ENCODE measurements at places on chromosomes 3 and 15. TPM values are rescaled to one million over a fixed set of nuclear protein-coding genes. Genes with fewer than 3 reads are reported as not detected.

Gene PLA2G4D
- not detected for total RNA-seq

Gene CD200R1
- not detected for total RNA-seq

Gene GOLGA8K
- total RNA-seq = not detected

Gene TKT
- total RNA-seq = 367 TPM

Gene CELF6
- not detected for total RNA-seq

DNA sequence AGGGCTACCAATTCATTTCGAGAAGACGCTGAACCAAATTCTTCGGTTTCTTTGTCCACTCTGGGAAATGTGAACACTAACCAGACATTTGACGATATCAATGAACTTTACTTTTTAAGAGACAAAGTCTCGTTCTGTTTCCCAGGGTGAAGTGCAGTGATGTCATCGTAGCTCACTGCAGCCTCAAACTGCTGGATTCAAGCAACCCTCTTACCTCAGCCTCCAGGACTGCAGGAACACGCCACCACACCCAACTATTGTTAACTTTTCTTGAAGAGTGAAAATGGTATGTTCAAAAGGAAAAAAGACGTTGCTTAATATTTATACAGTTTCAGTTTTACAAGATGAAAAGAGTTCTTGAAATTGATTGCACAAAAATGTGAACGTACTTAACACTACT lies 30.6 kb downstream of the MB21D2 start:
- peak overlapping the region; percentile 94 for H3K27ac ChIP-seq
- DNase-seq = no peak
- H3K36me3 ChIP-seq = peaks cover 23% of the 10 kb centered on the region
- H3K27me3 ChIP-seq = no peaks in the 10 kb centered on the region

GRCh38 chr3:14950274-14950673 lies 2.9 kb downstream of the NR2C2 start:
- H3K4me1 ChIP-seq = peaks cover 32% of the 10 kb centered on the region
- H3K27ac ChIP-seq = no peak overlapping the region
- H3K27me3 ChIP-seq = peaks cover 2% of the 10 kb centered on the region
- no peak for DNase-seq

- no peak overlapping the region for H3K4me3 ChIP-seq
- no peaks in the 10 kb centered on the region for H3K36me3 ChIP-seq
- DNase-seq = no peak
- no peaks in the 10 kb centered on the region for H3K27me3 ChIP-seq
These were observed 180.5 kb downstream of the RSL24D1 start for GRCh38 chr15:55016225-55016624.

DNA sequence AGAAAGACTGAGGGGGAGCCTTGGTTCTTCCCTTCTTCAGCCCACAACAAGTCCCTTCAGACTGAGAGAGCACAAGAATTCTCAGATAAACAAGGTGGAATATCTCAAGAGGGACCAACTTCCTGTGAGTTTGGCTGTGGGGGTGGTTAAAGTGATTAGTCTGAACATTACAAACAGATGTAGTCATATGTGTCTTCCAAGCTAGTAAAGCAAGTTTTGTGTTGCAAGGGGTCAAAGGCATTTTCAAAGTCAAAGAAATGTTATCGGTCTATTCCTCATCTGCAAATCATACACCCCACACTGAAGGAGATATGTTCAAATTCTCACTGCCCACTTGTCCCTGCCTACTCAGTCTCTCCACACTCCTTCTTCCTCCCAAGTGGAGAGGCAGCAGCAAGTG lies 242.5 kb downstream of the FAM43A start:
- peaks cover 37% of the 10 kb centered on the region for H3K4me1 ChIP-seq
- peaks cover 19% of the 10 kb centered on the region for H3K27me3 ChIP-seq
- H3K27ac ChIP-seq = no peak overlapping the region
- no peaks in the 10 kb centered on the region for H3K36me3 ChIP-seq
- no peak overlapping the region for H3K4me3 ChIP-seq

DNA sequence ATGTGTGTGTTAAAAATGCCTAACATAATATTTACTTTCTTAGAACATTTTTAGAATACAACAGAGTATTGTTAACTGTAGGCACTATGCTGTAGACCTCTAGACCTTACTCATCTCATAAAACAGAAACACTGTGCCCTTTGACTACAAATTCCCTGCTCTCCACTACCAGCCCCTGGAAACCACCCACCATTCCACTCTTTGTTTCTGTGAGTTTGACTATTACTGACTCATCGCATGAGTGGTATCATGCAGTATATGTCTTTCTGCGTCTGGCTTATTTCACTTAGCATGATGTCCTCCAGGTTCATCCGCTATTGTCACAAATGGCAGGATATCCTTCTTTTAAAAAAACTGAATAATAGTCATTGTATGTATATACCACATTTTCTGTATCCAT lies 216.7 kb upstream of the CFAP20DC start:
- peaks cover 2% of the 10 kb centered on the region for H3K27me3 ChIP-seq
- no peak for DNase-seq
- H3K27ac ChIP-seq = no peak overlapping the region
- no peaks in the 10 kb centered on the region for H3K4me1 ChIP-seq
- H3K4me3 ChIP-seq = no peak overlapping the region

DNA sequence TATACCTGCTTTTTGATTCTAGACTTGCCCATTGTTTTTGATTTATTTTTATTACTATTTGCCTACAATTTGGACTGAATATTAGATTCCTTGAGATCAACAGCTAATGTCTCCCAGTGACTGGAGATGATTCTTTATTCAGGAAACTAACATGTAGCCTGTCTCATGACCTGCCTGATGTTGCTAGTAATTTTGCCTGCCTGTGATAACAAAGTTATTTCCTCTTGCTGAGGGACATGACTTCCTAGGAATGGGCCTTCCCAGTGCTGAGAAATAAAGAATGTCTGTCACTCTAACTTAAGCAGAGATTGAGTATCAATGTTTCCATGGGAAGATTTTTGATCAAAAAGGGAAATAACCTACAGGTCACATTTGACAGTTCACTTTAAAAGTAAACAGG lies 13.4 kb upstream of the NPHP3 start:
- DNase-seq = no peak
- H3K4me3 ChIP-seq = no peak overlapping the region
- peaks cover 11% of the 10 kb centered on the region for H3K27me3 ChIP-seq

- DNase-seq = no peak
- H3K4me3 ChIP-seq = no peak overlapping the region
- no peak overlapping the region for H3K27ac ChIP-seq
- peaks cover 27% of the 10 kb centered on the region for H3K27me3 ChIP-seq
These were observed 29.7 kb upstream of the HHATL start for GRCh38 chr3:42732196-42732828.

GRCh38 chr3:50226888-50227389 lies 9.1 kb upstream of the GNAI2 start:
- DNase-seq = peak; percentile 26
- H3K36me3 ChIP-seq = no peaks in the 10 kb centered on the region
- peak overlapping the region; percentile 79 for H3K27ac ChIP-seq
- H3K4me1 ChIP-seq = peaks cover 44% of the 10 kb centered on the region

- H3K4me1 ChIP-seq = peaks cover 8% of the 10 kb centered on the region
- peak; percentile 24 for DNase-seq
- no peak overlapping the region for H3K4me3 ChIP-seq
- H3K27ac ChIP-seq = no peak overlapping the region
- H3K36me3 ChIP-seq = peaks cover 16% of the 10 kb centered on the region
These were observed 44.7 kb downstream of the ATP11B start for GRCh38 chr3:182837855-182838454.
